Stimulated activated CD4-positive, alpha-beta T cell treated with anti-CD3 and anti-CD28 coated beads, Interleukin-4, amount 100 ng/mL, for 1 hour (primary cell): ENCODE measurements at places on chromosomes 12 and 14.

- no peak for DNase-seq
These were observed 33.8 kb downstream of the CACNA2D4 start for GRCh38 chr12:1884651-1885050.

GRCh38 chr12:9636150-9636850, 28.6 kb upstream of the KLRB1 start:
- no peak for DNase-seq

- DNase-seq = no peak
These were observed 71.8 kb downstream of the LRP6 start for GRCh38 chr12:12195081-12195480.

- DNase-seq = no peak
These were observed 43.5 kb upstream of the NOS1 start for GRCh38 chr12:117404940-117405339.

- no peak for DNase-seq
These were observed 7.6 kb upstream of the UNC119B start for GRCh38 chr12:120702637-120703036.

DNA sequence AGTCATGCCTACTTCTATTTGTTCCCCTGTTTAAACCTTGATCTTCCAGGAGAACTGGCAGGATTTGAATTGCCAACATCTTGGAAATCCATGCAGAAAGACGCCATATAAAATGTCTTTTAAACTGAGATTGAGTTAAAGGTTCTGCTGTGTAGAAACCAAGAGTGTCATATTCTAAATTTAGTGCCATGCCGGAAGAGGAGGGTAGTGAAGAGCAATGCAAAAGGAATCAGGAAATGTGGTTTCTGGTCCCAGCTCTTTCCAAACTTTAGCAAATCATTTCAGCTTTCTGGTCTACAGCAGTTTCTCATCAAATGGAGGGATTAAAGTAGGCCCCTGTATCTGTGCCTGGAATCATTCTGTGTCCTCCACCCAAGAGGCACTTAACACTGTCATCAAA, 85.7 kb downstream of the BTG1 start:
- no peak for DNase-seq

GRCh38 chr14:48944809-48945208, 641.4 kb downstream of the RPS29 start:
- DNase-seq = no peak

DNA sequence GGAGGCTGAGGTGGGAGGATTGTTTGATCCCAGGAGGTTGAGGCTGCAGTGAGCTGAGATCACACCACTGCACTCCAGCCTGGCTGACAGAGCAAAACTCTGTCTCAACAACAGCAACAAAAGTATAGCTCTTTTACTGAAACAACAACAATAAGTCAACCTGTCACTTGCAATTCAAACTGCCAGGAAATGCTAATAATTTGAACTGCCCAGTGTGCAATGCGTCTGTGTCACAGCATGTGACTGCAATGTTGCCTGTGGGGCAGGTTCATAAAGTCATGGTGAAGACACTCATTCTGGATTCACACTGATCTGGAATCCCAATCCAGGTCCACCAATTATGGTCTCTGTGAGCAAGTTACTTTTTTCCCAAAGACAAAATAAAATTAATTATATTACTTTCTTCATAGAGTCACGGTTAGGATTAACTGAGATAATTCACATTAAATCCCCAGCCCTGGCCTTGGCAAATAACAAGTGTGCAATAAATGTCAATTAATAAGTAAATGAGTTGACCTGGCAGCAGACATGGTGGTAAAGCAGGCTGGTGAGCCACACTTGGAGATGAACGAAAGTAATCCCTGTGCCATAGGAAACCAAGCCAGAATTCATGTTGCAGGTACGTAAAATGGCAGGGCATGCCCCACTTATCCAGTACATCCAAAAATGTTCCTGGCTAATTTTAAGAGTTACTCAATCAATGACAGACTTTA, 89.1 kb upstream of the CPSF6 start:
- DNase-seq = no peak

DNA sequence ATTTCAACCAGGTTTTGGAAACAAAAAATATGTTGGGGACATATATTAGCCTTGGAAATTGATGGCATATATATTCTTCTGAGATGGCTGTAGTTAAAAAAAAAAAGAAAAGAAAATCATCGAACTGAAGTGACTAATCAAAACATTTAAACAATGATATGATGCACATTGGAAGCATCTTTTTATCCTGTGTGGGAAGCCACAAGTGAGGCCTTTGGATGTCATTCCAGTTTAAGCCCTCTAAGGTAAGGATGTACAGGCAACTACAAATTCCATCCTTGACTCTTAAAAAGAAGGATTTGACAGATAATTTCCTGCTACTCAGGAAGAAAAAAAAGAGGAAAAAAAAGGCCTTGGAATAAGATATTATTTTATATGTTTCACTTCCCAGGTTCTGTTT, 9.6 kb upstream of the PTPRB start:
- no peak for DNase-seq

GRCh38 chr12:115132905-115133304, 448.9 kb upstream of the TBX3 start:
- no peak for DNase-seq

DNA sequence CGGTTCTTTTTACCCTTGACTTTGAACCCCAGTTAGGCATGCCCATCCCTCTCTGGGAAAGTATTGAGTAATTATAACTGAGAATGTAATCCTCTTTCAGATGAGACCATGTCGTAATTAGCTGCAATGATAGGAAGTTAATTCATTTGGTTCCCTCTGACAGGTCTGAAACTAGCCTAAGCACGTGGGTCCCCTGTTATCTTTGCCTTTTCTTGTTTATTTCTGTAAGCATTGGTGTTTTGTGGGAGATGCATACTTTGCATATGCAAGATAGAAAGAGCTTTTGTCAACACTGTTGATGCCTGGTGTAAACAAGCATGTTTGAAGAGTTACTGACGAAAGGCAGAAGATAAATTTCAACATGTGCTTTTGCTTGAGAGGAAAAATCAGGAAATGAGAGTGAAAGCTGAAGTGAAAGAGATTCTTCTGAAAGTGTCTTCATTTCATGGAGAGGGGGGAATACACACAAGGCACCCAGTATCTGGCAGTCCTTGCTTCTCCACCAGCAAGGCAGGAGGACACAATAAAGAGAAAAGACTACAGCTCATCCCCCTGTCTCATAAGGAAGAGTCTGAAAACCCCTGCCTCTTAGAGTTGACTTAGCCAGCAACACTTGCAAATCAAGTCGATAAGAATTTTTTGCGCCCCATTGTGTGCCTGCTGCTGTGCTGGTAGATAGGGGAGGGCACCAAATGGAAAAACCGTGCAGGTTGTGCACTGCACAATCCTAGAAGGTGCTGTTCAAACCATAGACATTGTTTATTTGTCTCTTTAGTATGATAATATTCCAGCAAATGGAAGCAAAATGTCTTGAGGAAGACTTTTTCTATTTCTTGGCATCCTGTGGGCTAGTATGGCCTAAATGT, 77.8 kb downstream of the SLC24A4 start:
- DNase-seq = no peak

DNA sequence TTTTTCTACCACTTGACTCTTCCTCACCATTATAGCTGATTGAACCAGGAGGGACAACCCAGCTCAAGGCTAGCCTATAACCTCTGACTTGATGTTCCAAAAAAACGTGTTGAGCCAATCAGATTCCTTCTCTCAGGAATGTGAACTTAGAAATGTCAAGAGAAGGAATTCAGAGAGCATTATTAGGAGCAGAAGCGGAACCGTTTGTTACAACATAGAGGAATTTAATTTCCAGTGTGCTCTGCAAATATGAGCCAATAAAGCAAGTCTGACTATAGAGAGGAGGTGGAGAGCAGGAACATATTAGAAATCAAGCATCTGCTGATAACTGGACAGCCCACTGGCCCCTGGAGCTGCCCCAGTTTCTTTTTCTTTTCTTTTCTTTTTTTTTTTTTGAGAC, 15.3 kb upstream of the PELI2 start:
- DNase-seq = no peak

- no peak for DNase-seq
These were observed 16.9 kb upstream of the AICDA start for GRCh38 chr12:8629486-8630033.

DNA sequence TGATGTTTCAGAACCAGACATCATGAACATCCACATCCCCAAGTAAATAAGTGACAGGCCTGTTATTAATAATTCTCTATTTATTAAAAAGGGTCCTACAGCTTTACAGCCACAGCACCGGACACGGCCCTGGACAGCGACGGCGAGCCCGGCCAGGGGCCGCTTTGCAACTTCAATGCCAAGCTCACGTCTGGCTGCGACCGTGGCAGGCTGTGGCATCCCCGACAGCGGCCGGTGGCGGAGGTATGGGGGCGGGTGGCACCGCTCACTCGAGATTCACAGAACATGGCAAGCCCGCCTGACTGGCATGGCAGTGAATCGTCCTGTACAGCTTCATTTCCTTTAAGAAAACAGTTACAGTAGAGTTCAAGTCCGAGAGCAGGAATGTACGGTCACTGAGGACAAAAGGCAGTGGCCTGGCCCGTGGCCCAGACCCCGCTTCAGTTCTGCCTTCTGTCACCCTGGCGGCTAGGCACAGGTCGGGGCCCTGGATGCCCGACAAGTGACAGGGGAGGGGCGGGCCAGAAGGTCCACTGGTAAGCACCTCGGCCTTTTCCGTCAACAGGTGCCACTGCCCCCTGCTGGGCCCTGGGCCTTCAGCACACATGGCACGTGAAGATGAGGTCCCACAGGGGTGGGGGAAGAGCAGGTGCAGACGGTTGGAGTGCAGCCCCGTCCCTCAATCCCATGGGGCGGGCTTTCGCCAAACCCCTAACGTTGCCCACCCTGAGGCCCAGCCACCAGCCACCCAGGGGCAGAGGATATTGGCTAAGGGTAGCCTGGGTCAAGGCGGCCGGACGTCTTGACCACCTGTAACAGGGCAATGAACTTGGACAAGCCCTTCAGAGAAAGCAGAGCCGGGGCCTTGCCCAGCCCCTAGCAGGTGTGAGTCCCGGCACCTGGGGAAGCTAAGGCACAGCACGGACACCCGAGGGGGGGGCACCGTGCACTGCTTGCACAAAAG, 30.3 kb downstream of the HIP1R start:
- DNase-seq = no peak

DNA sequence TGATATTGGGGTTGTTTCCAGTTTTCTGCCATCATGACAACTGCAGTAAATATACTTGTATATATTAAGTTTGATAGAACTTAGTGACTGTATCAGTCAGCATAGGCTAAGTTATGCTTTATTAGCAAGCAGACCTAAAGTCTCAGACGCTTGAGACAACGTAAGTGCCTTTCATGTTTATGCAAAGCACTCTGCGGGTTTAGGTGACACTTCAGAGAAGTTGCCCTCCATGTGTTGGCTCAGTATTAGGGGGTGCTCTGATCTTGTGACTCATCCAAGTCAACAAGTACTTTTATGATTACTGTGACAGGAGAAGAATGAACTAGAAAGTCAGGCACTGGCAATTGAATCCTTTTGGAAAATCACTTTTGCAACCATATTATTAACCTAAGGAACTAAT, 13.3 kb upstream of the OTOGL start:
- DNase-seq = no peak

GRCh38 chr12:92229381-92229780, 83.7 kb upstream of the BTG1 start:
- DNase-seq = no peak

DNA sequence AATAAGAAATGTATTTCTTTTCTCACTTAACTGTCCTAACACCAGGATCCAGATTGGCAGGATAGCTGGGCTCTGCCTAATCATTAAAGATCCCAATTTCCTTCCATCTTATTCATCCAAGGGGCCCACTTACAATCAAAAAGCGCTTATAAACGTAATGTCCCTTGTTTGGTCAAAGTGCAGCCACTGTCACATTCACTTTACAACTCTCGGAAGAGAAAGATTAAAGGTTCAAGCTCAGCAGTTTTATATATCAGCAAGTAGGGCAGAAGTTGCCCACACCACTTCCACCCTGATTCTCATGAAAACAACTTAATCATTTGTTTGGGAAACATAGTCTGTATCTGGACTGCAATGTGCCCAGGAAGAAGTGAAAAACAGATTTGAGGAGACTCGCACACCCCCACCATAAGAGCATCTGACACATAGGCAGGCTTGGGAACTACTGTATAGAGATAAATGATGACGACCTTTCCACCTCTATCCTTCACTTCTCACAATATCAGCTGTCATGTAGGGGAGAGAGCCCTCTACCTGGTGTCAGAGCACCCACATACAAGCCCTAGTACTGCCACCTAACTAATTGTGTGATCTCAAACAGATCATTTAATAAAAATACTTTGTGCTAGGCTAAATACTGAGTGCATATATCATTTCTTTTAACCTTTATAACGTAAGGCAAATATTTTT, 80.8 kb downstream of the CAPZA3 start:
- DNase-seq = no peak

- no peak for DNase-seq
These were observed 53.3 kb downstream of the BMAL2 start for GRCh38 chr12:27385766-27386564.

GRCh38 chr14:24408764-24409163, 10.0 kb downstream of the NYNRIN start:
- no peak for DNase-seq

GRCh38 chr12:92621833-92622232, 81.0 kb upstream of the PLEKHG7 start:
- DNase-seq = no peak

DNA sequence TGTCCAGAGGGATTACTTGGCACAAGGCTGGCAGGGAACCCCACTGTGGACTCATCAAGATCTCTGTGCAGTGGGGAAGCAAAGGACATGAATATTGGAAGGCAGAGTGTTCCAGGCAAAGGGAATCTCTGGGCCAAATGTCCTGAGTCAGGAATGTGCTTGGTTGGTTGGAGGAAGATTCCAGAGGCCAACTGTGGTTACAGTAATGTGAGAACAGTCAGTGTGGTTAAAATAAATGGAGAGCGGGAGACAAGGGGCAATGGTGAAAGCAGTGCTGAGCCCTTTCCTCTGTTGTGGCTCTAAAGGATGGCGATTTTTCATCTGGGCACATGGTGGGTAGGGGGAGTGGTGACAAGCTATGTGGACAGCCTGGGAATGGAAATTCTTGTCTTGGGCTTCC, 948.2 kb downstream of the BCL11B start:
- DNase-seq = no peak

DNA sequence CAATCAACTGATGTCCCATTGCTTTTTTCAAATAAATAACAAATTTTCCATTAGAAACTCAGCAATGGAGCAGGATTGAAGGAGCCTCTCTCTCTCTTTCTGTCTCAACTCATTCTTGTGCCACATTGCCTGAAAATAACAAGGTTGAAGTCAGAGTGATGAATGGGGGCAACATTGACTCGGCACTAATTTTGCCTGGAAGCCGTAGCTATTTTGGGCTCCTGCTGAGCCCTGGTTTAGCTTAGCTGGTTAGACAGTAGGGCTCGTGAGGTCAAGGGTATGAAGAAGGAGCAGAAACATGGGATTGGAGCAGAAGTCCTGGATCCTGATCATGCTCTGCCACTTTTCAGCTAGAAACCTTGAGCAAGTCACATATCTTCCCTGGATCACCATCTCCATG, 38.9 kb downstream of the WSCD2 start:
- DNase-seq = no peak
